ENCODE measurements at places on chromosomes 3 and 15. TPM values are rescaled to one million over a fixed set of nuclear protein-coding genes. Genes with fewer than 3 reads are reported as not detected.

TMCO5A gene
- total RNA-seq, result not detected

GOLGA8J gene
- 0.12 TPM for total RNA-seq

PARL gene
- total RNA-seq, result 64.6 TPM

PROK2 gene
- total RNA-seq, result not detected

LYZL4 gene
- not detected for total RNA-seq

KAT2B gene
- 7.3 TPM for total RNA-seq

DUOX1 gene
- total RNA-seq, result not detected

LRRN1 gene
- not detected for total RNA-seq

KLHL40 gene
- not detected for total RNA-seq
